ENCODE measurements at places on chromosomes 7 and 10.

GRCh38 chr10:31678139-31678536, 250.5 kb downstream of the ARHGAP12 start:
- no peak for DNase-seq

GRCh38 chr7:71962636-71963035, 449.5 kb downstream of the CALN1 start:
- DNase-seq = no peak

DNA sequence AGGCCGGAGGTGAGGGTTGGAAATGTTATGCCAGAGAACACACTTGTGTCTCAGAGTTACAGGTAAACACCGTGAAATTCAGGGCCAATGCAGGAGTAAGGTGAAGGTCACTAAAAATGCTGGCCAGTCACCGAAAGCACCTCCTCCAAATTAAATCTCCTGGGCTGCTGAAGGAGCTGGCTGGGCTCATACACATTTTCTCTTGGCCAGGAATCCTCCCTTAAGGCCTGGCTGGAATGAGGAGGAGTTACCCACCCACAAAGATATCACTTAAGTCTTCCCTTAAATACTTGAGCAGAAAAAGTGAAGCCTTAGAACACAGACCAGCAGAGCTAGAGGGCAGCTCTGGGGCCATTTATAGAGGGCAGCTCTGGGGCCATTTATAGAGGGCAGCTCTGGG, 46.3 kb downstream of the HTRA1 start:
- no peak for DNase-seq

DNA sequence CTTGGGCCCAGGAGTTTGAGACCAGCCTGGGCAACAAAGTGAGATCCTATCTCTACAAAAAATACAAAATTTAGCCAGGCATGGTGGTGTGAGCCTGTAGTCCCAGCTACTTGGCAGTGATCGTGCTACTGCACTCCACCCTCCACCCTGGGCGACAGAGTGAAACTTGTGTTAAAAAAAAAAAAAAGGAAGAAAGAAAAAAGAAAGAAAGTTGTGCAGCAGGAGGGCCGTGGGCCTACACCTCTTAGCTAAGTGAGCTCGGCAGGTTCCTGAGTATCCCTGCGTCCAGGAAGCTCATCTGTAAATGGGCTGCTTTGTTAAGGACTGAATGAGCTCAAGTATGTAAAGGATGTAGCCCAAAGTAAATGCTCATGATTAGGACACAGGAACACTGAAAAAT, 155.0 kb downstream of the RNF216 start:
- DNase-seq = no peak

DNA sequence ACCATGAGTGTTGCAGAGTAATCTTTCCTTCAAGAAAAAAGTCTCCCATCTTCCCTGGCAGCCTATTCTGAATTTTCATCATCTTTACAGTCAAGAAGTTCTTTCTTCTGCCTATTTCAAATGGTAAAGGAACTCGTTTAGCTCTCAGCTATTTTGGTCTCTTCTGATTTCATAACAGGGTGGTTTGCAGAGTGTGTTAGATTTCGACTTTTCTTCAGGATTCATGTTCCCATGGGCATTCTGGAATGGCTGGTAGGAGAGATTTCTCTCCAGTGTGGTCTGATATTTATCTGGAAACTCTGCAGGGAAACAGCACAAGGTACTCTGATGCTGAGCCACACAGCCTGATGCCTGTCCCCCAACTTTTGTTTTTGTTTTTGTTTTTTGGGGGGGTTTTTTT, 111.1 kb upstream of the FAM171A1 start:
- DNase-seq = no peak

- no peak for DNase-seq
Observed at GRCh38 chr7:46207931-46208634, 287.0 kb upstream of the IGFBP3 start.

- DNase-seq = no peak
Observed at GRCh38 chr7:26440233-26441001, 148.8 kb downstream of the SNX10 start.

- DNase-seq = no peak
Observed at GRCh38 chr10:24463611-24464426, 254.9 kb downstream of the KIAA1217 start.

DNA sequence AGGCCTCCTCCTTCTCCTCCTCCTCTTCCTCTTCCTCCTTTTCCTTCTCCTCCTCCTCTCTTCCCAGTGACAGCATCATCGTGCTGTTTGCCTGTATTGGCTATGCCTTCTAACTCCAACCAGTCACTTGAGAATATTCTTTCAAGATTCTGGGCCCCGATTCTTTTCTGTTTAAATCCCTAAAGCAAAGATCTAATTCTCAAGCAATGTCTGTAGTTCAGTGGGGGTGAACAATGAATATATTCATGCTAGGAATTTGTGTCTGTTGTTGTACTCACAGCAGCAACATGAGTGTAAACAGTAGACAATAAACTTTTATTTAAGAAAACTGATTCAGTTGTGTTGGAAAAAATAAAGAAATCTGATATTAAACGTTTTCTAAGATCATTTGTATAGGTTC, 30.7 kb downstream of the NUDT5 start:
- DNase-seq = no peak

Data from T47D (cell line).